ENCODE measurements at places on chromosomes 5 and 9. TPM values are rescaled to one million over a fixed set of nuclear protein-coding genes. Genes with fewer than 3 reads are reported as not detected.

OLFM1 gene
- 2.9 TPM for total RNA-seq

CCL27 gene
- 0.59 TPM for total RNA-seq

PCDHB9 gene
- 0.18 TPM for total RNA-seq

SEC16A gene
- total RNA-seq = 38.0 TPM

PPP2R2B gene
- total RNA-seq = 0.18 TPM
